ENCODE measurements at places on chromosomes 2 and 18.

DNA sequence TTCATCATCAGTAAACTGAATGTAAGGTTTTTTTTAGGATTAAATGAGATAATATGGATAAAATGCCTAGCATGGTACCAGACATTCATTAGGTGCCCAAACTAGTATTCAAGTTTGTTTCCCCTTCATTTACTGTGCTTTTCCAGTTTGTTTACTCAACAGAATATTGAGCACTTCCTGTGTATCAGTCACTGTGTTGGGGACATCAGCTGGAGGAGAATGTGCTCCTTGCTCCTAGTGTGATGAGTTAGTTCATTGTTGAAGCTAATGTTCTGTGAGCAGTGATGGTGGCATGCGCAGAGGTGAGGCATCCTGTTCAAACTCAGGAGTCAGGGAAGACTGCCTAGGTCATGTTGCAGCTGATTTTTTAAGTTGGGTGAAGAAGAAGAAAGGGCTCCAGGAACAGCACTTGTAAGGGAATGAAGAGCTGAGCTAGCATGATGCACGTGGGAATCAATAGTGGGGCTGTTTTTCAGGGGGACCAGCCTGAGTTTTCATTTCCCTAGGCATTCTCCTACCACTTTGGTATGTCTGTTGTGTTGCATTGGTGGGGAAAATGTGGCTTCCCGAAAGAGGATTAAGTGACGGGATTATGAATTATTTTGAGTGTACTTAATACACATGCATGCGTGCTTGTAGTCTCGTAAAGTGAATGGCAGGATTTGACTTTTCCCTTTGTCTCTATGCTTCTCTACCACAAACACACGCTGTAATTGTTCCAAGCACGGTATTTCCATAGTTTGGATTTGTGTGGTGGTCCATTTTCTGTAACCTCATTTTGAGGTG, 23.7 kb downstream of the TTLL4 start:
- DNase-seq: no peak

GRCh38 chr2:104430359-104430740, 423.6 kb upstream of the POU3F3 start:
- DNase-seq: peak; percentile 93

GRCh38 chr2:148586522-148587128, 57.9 kb upstream of the EPC2 start:
- DNase-seq: no peak

DNA sequence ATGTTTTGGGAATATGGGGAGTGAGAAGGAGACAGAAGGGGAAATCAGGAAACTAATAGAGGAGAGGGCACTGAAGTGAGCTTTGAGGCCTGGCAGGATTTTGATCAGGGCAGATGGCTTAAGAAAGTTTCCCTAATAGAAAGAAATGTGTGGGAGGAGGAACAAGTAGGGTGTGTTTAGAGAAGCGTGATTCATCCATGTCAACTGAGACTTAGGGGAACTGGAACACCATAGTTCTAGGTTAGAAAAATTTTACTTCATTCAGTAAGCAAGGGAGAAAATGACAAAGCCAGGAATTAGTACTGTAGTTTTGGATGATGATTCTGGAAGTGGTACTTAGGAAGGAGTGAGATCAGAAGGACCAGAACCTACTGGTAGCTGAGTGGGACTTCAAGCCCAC, 296.0 kb downstream of the PLCL1 start:
- DNase-seq: peak; percentile 36

GRCh38 chr2:191226196-191226595, 19.0 kb upstream of the MYO1B start:
- no peak for DNase-seq

GRCh38 chr2:207491956-207492355, 37.8 kb upstream of the CREB1 start:
- no peak for DNase-seq

GRCh38 chr2:23828986-23829385, 97.9 kb downstream of the ATAD2B start:
- DNase-seq: no peak

- DNase-seq: no peak
Measured at GRCh38 chr2:133271105-133271504, 297.2 kb downstream of the NCKAP5 start.

DNA sequence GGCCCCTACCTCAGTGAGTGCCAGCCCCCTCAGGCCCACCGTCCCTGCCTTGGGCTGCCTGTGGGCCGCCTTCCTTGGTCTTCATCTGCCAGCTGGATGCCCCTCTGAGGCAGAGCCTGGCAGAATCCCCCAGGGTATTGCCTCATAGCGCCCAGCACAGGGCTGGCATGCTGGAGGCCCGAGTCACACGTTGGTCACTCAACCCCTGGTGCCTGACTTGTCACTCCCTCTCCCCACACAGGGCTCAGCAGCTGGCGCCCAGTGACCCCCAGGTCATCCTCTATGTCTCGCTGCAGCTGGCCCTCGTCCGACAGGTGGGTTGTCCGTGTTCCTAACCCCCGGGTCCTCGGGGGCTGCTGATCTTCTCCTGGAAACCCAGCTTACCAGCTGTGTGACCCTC, 108.4 kb upstream of the MCFD2 start:
- no peak for DNase-seq

GRCh38 chr18:63157293-63158011, 162.1 kb downstream of the BCL2 start:
- DNase-seq: no peak

DNA sequence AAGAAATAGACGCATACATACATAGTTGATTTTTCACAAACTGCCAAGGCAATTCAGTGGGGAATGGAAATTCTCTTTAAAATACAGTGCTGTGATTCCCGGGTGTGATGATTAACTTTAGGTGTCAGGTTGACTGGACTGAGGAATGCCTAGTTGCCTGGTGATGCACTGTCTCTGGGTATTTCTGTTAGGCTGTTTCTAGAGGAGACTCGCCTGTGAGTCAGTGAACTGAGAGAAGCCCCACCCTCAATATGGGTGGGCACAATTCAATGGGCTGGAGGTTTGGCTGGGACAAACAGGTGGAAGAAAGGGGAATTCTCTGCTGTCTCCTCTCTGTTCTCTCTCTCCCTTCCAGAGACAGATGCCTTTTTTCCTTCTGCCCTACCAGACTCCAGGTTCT, 187.6 kb downstream of the ARHGAP28 start:
- DNase-seq: no peak

DNA sequence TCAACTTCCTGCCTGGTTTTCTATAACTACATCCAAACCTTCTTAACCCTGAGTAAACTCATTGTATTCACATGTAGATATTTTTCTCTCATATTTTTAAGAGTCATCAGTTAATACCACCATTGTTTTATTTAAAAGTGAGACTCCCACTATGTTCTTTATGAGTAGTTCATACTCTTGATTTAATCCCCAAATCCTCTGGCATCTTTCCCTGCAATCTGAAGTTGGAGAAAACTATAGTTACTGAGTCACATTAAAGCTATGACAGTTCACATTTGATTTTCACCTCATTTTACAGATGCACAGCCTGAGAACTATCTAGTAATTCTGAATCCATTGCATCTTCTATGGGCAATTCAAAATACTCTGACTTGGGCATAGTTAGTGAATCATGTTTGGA, 1358.7 kb upstream of the NRXN1 start:
- DNase-seq: no peak

GRCh38 chr18:36828157-36828629, 609 bp downstream of the TPGS2 start:
- DNase-seq: peak; percentile 32

DNA sequence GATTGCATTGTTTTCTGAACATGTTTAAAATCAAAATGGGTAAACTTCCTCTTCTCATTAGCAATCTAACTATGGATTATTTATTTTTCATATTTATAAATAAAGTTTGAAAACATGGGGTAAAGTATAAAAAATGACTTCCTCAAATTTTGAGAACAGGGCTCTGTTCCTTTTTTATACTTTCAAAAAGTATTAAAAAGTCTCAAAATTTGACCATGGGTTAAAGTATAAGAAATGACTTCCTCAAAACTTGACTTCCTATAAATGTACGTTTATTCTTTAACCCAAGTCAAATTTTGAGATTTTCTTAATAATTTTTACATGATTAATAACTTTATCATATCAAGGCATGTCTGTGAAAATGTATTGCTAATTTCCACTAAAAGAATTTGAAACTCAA, 512.4 kb downstream of the GALR1 start:
- DNase-seq: no peak
